Transverse colon (tissue), 4 donors: ENCODE measurements at places on chromosomes 5 and 9.

GRCh38 chr9:34990908-34991606 is 1.5 kb downstream of the DNAJB5 start:
- DNase-seq: no peak

DNA sequence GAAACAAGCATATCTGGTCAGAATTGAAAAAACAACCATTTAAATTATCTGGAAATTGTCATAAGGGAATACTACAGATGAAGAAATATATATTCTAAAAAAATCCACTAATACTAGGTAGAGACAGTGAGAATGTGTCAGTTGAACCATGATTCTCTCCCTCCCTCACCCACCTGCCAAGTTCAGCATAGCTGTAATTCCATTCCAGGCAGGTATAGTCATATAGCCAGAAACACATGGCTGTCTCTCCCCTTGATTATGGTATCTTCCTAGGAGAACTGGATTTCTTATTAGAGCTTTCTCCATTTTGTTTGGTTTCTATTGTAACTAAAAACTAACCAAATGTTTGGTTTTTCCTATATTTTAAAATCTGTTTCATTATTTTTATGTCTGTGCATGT is 509.2 kb downstream of the CDH10 start:
- DNase-seq: no peak

GRCh38 chr5:78602400-78602799 is 46.2 kb downstream of the LHFPL2 start:
- DNase-seq: no peak

GRCh38 chr5:124524552-124525232 is 221.7 kb downstream of the ZNF608 start:
- DNase-seq: peak; percentile 13

DNA sequence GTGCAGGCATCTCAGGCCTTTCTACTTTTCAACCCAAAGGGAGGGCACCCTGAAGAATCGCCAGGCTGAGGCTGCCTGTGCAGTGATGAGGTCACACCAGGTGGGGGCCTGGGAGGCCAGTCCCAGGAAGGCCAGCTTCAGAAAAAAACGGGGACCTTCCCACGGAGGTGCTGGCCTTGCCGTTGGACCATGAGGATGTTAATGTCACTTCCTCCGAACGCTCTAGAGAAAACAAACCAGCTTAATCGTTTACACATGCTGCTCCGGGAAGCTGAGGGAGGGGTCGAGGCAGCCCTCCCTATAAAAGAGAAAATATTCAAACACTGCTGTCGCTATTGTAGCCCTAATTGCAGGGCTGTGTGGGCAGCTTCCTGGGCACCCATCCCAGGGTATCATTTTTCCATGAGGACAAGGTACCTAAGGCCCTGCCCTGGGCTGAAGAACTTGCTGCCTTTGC is 27.0 kb downstream of the PTGES start:
- no peak for DNase-seq

DNA sequence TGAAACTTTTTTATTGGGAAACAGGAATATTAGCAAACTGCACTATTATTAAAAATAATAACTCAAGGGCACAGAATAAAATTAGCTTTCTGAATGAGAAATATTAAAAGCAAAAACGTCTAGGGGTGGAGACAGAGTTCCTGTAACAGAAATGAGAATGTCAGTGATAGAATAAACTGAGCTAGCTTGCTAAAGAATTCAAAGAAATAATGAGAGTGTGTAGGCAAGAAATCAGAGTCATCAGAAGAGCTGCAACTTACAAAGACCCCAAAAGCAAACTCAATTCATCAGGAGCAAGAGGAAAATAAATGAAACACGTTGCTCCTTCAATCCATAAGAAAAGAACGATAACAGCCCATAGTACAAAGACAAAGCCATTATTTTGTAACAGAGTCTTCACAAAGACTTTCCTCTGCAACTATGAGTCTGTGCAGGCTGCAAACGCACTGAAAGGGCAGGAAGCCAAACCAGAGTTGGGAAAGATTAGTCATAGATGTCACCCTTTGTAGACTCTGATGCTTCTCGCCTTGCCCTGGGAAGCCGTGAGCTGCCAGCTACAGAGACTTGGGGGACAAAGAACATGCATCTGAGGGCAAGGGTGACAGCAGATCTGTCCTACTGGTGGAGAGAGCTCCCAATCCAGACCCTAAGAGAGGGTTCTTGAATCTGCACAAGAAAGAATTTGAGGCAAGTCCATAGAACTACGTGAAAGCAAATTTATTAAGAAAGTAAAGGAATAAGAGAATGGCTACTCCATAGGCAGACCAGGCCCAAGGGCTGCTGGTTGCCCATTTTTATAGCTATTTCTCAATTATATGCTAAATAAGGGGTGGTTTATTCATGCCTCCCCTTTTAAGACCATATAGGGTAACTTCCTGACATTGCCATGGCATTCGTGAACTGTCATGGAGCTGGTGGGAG is 40.8 kb downstream of the SHC3 start:
- peak; percentile 36 for DNase-seq

- DNase-seq: peak; percentile 85
These were observed 21.6 kb downstream of the DMRT2 start for GRCh38 chr9:1071730-1072129.

GRCh38 chr5:33679791-33680190 is 212.0 kb downstream of the ADAMTS12 start:
- no peak for DNase-seq

DNA sequence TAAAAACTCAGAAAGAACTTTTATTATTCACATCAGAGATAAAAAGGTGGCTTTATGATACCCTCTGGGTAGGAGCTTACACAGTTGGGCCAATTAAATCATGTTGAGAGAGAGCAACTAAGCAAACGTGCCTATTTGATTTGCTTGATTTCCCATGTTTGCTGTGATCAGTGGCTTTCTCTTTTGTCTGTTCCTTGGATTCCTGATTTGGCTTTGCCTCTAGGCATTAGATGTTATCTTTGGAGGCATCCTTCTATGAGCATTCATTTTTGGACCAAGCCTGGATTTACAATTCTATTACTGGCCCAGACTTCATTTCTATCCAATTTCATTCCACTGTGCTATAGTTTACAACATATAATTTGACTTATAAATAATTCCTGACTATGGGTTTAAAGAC is 35.9 kb downstream of the VCAN start:
- DNase-seq: no peak

GRCh38 chr9:93002700-93003099 is 55.4 kb downstream of the FGD3 start:
- DNase-seq: no peak

- DNase-seq: no peak
These were observed 17.6 kb upstream of the MOCS2 start for GRCh38 chr5:53127107-53127506.

GRCh38 chr9:74078647-74079046 is 418.5 kb upstream of the RORB start:
- no peak for DNase-seq

DNA sequence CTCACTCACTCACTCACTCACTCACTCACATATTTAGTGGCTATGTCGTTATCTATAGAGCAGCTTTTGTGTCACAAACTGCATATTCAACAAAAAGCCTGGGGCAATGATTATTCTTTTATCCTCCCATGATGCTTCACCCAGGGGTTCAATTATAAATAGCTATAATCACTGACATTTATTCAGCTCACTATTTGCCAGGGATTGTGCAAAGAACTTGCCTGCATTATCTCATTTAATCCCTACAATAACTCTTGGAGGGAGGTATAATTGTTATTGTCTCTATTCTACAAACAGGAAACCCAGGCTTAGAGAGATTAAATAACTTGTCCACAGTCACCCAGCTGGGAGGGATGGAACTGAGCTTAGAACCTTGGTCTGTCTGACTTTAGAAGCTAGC is 298.0 kb upstream of the MSX2 start:
- no peak for DNase-seq

GRCh38 chr9:94018628-94019027 is 63.5 kb upstream of the BARX1 start:
- no peak for DNase-seq

GRCh38 chr5:172172912-172173563 is 15.0 kb downstream of the STK10 start:
- DNase-seq: no peak

- no peak for DNase-seq
These were observed 38.7 kb downstream of the CXXC5 start for GRCh38 chr5:139686706-139687441.

GRCh38 chr9:35070823-35071813 is 1.3 kb downstream of the VCP start:
- DNase-seq: no peak

DNA sequence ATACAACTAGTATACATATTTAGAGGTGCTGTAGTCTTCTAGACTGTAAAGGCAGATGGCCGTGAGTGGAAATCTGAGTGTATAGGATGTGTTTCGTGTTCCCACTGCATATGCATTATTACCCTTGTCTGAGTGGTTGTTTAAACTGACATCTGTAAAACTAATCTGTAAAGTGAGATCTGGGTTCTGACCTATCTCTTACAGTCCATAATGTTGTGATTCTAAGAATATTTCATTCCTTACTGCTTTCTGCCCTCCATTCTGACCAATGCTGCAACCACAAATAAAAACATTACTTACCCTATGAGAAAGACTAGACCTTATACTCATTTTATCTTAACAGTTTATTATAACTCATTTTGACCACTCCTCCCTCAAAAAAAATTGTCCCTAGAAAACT is 47.6 kb upstream of the MACIR start:
- no peak for DNase-seq

- no peak for DNase-seq
These were observed 298.6 kb downstream of the PARP8 start for GRCh38 chr5:50964746-50965653.

DNA sequence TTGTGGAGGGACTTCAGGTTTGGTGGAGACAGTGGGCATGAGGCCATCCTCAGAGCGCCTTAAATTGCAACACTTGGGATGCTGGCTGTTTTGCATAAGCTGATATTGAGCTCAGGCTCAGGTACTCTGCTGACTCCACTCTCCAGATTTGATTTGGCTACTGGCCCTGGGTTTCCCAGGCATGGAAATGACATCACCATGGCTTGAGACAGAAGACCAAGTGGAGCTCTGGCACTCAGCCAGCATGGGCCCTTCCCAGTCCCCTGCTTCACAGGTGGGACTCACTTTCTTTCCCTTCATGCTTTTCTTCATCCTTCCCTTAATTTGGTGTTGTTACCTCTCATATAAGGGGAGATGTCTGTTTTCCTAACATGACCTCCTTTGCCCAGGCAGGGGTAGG is 72.0 kb upstream of the IL12B start:
- no peak for DNase-seq

DNA sequence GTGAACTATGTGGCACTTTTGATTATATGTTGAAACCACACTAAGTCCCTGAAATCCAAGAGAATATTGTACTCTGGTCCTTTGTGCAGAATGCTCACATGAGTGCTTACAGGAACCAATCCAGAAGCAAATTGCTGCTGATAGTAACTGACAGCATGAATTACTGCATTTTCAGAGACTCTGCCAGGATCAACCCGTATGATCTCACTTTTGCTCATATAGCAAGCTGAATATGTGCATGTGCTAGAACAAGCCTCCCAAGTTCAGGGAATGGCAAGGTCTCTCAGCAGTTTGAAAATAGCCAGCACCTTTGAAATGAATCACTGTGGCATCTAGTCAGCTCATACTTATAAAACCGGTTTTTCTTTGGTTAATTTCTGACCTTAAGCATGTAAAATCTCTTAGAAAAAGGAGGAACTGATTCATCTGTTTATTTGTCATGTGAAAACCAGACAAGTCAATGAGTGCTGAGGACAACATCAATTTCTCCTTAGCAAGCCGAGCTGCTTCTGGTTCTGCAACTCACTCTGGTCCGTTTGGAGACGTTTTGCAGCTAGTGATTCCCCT is 215.7 kb upstream of the ELL2 start:
- DNase-seq: no peak

DNA sequence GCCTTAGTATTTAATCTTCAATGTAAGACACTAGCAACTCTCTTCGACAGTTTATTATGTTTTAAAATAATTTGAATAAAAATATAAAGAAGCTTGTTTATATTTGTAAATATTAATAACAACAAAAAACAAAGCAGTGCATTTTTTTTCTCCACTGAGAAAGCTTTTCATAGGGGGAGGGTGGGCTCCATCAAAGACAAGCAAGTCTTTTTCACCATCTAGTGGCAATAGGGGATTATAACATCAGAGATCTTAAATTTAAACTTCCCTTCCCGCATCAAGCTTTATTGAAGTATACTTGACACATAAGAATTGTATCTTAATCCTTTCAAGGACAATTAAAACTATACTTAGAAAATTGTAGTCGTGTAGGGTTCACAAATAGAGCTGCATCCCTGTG is 9.3 kb upstream of the OR13F1 start:
- no peak for DNase-seq

DNA sequence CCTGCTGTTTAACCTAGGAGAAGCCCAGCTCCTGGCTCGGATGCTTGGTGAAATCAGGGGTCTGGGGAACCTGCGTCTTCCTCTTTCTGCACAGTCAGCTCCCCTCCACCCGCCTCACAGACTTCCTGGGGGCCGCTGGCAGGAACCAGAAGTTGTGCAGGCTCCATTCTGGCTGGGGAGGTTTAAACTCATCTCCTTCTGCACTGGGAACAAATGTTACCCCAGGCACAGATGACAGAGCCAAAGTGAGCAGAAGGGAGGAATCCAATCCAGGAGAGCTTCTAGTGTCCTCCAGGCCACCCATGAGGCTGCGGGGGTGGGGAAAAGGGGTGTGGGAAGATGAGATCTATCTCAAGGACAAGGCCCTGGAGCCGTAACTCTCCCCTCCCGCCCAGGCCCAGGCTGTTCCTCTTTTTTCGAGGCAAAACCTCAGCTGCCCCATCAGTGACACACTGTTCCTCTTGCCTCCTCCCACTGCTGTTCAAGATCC is 31.2 kb downstream of the KCNMB1 start:
- peak; percentile 45 for DNase-seq

GRCh38 chr9:16680541-16680940 is 189.9 kb downstream of the BNC2 start:
- no peak for DNase-seq

DNA sequence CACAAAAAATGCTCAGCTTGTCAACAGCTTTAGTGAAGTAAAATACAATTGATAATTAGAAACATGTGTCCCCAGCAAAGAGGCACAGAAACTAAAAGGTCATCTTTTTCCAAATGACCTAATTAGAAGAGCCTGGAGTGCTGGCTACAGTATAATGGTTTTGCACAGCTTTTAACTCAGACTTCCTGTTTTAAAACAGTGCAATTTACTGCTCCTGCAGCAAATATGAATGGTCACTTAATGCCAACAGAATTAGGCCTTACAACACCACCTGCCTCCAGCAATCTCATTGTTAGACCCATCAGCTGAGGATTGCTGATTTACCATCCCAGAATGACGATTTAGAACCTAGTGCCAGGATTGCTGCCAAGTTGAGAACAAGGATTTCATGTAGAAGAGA is 239.3 kb downstream of the CETN3 start:
- DNase-seq: no peak

- no peak for DNase-seq
These were observed 2.2 kb downstream of the FBXL7 start for GRCh38 chr5:15502208-15502607.

GRCh38 chr5:73883646-73884045 is 257.6 kb downstream of the ARHGEF28 start:
- no peak for DNase-seq
